ENCODE measurements at places on chromosomes 1 and 21.

DNA sequence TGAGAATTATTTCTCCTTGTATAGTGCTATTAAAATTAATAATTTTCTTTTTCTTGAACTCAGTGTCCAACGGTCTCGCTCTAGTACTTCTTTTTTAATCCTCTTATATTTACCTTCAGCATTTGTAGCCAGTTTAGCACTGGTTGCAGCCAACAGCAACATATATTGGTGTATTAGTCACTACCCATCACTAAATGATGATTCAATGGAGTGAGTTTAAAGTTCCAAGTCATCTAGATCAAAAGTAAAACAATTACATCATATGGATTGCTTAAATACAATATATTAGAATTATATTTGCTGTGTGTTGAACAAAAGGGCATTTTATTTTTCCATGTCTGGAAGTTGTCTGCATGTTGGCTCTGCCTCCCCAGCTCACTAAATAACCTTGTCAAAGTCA lies 591.8 kb downstream of the ADGRL2 start:
- no peak for DNase-seq

DNA sequence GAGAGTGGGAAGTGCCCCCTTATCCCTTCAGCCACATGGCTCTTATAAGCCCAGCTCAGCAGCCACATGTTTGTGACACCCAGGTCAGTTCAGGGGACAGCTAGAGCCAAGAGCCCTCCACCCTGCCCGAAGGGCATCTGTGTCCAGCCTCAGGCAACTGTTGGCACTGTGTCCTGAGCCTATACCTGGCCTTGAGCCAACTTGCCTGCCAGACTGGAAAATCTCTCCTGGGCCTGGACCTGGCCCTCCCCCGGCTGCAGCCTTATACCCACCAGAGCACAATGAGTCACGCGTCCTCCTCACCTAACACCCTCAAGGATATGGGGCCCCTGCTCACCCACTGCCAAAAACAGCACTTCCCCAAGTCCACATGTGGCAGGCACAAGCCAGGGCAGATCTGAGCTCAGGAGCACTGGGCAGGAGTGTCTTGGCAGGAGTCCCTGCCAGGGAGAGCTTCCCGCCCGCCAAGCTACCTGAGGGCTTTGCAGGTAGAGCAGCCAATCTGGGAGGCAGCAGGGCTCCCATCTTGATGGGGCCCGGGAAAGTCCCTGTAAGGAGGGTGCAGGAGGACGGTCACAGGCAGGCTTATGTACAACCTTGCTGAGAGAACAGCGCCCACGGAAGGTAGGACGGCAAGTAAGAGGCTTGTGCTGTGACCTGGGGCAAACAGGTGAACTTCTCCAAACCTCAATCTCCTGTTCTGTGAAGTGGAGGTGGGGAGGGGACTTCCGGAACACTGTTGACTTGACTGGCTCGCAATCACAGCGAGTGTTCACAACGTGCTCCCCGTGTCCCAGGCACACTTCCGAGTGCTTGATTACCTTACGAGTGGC lies 19.8 kb upstream of the HSPG2 start:
- no peak for DNase-seq

DNA sequence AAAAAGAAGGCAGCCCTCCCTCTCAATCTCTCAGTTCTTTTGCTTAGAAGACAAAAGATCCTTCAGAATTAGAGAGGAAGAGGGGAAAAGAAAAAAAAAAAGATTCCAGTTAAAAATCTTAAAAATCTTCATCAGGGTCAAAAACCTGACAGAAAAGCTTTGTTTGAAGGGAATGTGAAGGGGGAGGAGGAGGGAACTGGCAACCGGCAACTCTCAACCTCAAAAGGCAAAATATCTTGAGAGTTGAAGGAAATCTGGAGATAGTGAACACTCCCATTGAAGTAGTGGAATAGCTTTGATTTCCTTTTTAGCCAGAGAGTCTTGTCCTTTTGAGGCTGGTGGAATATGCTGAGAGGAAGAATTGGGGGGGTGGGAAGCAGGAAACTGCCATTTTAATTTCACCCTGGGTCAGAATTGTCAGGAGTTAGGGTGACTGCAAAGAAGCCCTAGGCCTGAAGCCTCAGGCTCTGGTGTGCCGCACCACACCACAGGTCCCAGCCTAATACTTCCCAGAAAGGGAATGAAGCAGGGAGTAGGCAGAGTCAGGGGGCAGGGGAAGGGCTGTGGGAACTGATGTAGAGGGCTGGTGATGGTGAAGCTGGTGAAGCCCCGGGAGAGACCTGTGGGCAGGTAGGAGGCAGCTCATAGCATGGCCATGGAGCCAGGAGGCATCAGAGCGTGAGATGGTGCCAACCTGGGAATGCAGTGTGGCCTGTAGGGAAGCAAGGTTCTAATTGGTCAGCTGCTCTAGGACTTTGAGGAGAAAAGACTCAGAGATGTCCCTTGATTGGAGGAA lies 24.6 kb downstream of the KIRREL1 start:
- no peak for DNase-seq

DNA sequence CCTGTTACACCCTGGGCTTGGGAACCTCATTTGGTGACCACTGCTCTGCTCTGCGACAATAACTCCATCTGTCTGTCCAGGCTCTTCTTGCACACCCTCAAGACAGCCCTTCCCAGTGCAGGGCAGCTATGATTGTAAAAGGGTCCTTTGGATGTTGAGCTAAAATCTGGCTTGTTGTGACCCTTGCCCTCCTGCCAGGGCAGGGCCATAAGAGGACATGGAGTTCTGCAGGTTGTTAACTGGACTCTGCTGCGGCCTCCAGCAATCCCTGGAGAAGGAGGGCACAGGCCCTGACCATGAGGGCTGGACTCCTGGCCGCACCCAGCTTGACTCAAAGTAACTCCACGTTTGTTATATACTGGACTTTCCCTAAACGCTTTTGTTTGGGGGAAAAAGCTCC lies 41.2 kb downstream of the DHCR24 start:
- DNase-seq, result no peak

GRCh38 chr1:67650061-67650460 lies 34.9 kb upstream of the GADD45A start:
- DNase-seq, result no peak

- DNase-seq, result no peak
Observed at GRCh38 chr1:15196807-15197530, 43.4 kb downstream of the TMEM51 start.

- DNase-seq, result no peak
Observed at GRCh38 chr1:47030170-47030805, 6.8 kb downstream of the CYP4X1 start.

DNA sequence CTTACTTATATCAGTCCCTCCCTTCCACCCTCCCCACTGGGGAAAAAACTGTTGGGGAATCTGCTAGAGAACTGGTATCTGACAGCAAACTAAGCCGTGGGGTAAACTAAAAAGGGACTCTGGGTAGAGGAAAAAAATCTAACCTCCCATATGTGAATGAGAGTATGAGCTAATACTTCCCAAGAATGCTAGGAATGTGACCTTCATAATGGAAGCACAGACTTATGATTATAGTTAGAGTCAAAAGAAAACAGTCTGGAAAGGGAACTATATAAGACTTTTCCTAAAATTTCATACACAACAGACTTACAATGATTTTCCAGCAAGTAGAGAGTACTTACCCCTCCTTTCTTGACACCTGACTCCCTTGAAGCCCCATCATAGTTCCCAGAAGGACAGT lies 23.0 kb upstream of the RBBP5 start:
- DNase-seq, result no peak

DNA sequence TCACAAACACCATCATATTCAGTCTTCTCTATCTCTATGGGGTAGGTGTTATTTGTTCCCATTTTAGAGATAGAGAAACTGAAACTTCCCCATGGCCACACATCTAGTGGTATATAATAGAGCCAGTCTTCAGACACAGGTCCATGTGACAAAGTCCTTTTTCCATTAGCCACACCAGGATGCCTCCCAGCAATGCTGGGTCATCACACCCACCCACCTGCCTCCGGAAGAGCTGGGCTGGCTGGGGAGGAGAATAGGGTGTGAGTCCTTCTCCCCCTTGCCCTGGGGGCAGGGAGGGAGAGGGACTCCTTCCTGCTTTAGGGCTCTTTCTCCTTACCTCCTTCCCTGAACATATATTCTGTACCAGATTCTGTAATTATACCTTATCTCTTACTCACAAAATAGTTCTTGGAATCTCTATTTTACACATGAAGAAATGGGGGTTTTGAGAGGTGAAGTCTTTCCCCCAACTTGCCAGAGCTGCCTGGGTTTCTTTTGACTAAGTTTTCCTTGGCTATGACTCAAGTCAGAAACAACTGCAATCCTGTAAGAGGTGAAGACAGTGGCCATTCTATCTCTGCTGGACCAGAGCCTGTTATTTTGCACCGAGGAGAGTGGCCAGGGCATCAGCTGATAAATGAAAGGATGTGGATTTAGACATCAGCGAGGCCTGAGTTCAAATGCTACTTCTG lies 30.0 kb downstream of the SOX13 start:
- no peak for DNase-seq

GRCh38 chr1:84724128-84724860 lies 34.0 kb upstream of the SSX2IP start:
- DNase-seq, result no peak

DNA sequence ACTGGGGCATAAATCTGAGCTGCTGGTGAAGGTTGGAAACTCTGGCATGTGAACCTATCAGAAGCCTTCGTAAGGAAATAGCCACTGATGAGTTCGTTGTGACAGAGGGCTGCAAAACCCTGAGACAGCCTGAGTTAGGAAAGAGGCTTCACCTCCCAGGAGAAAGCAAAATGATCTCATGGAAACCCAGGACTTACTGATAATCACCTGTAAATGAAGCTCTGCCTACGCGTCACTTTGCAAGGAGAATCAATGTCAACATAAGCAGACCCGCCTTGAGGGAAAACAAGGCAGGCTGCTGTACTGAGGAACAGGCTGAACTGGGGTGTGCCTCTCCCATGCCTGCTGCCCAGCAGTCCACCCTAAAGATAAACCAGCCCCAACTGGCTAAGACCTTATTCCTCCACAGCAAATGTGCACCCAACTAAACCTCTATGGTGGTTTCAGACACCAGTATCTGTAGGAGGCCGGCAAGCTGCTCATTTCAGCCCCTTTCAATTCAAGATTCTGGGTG lies 46.8 kb upstream of the SLC44A3 start:
- no peak for DNase-seq

GRCh38 chr1:21664806-21665588 lies 4.2 kb downstream of the RAP1GAP start:
- DNase-seq, result no peak

Data from D721Med (cell line).